ENCODE measurements at places on chromosomes 2 and 18. TPM values are rescaled to one million over a fixed set of nuclear protein-coding genes. Genes with fewer than 3 reads are reported as not detected.

DNA sequence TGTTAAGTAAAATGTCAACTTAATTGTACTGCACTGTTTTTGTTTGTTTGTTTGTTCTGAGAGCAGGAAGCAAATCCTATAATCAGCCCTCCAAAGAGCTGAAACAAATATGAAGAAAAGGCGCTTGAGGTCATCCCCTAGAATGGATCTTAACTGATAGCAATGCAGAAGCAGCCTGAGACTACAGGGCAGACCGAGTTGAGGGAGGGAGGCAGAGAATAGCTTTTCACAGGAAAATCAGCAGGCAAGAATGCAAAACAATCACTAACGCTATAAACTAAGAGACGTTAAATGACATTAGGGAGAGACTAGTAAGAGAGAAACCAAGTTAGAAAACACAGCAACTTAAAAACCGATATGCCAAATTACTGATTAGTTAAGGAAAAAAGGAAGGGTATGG lies 37.2 kb downstream of the GALNT1 start:
- no peak overlapping the region for H3K4me3 ChIP-seq
- no peaks in the 10 kb centered on the region for H3K36me3 ChIP-seq

The HOXD8 gene
- 46.2 TPM for total RNA-seq

The MROH2A gene
- not detected for total RNA-seq

GRCh38 chr2:8132879-8133278 lies 549.0 kb upstream of the ID2 start:
- no peaks in the 10 kb centered on the region for H3K27me3 ChIP-seq
- H3K27ac ChIP-seq, result no peak overlapping the region
- H3K4me3 ChIP-seq, result no peak overlapping the region
- DNase-seq, result no peak

- no peak overlapping the region for H3K4me3 ChIP-seq
- DNase-seq, result no peak
- H3K27ac ChIP-seq, result no peak overlapping the region
- H3K27me3 ChIP-seq, result no peaks in the 10 kb centered on the region
- H3K4me1 ChIP-seq, result no peaks in the 10 kb centered on the region
Observed at GRCh38 chr2:73406996-73407395, 21.4 kb downstream of the ALMS1 start.

The NAT8 gene
- not detected for total RNA-seq

The PAPOLG gene
- 32.1 TPM for total RNA-seq

DNA sequence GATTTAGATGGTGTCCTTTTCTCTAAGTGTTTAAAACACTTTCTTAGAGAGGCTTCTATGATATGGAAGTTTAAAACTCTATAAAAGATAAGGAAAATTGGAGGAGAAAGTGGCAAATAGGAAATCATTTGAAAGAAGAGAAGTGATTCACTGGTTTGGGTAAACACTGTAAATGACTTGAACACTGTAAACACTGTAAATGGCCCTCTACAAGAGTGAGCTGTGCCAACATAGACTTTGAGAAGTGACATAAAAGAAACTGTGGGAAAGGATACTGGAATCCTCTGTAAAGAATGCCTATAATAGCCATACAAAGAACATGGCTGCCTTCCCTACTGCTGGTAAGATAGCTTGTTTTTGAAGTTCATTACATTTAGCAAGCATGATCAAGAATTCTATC lies 210.9 kb upstream of the SIX3 start:
- no peaks in the 10 kb centered on the region for H3K27me3 ChIP-seq
- H3K27ac ChIP-seq, result no peak overlapping the region
- H3K36me3 ChIP-seq, result no peaks in the 10 kb centered on the region
- DNase-seq, result no peak
- no peak overlapping the region for H3K4me3 ChIP-seq

The PSD4 gene
- total RNA-seq, result 1.8 TPM

- H3K36me3 ChIP-seq, result no peaks in the 10 kb centered on the region
- no peaks in the 10 kb centered on the region for H3K4me1 ChIP-seq
- no peak for DNase-seq
- H3K4me3 ChIP-seq, result no peak overlapping the region
- no peak overlapping the region for H3K27ac ChIP-seq
Observed at GRCh38 chr2:107412209-107412904, 414.3 kb upstream of the RGPD4 start.

The ACVR1C gene
- 0.85 TPM for total RNA-seq

DNA sequence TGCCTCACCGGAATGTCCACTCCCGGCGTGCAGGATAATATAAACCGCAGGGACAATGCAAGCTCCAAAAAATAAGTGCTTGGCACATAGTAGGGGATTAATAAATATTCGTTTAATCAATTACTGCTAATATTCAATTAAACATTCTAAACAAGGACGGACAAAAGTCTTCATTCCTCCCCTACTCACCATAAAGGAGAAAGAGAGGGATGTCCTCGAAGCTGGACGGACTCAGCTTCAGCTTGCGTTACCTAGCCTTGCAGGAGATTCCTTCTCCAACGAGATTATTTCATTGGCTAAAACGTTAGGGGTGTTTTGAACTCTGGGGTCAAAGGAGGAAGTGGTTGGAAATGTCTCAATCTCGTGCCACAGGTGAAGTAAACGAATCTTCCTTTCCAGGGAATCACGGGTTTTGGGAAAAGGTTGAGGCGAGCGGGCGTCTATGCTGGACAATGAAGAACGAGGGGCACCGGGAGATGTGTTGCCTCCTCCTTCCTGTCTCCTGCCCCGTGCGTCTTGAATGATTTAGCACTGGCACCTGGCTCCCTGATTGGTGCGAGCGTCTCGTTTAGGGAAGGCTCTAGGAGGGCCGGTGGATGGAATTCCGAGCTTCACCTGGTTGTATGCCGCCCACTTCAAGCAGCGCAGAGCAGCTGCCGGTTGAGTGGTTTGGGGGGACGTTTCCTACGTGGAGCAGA lies 2.0 kb upstream of the GAD1 start:
- H3K4me1 ChIP-seq, result no peaks in the 10 kb centered on the region
- DNase-seq, result no peak
- peaks cover 45% of the 10 kb centered on the region for H3K27me3 ChIP-seq
- H3K27ac ChIP-seq, result no peak overlapping the region
- H3K4me3 ChIP-seq, result no peak overlapping the region
- no peaks in the 10 kb centered on the region for H3K36me3 ChIP-seq

DNA sequence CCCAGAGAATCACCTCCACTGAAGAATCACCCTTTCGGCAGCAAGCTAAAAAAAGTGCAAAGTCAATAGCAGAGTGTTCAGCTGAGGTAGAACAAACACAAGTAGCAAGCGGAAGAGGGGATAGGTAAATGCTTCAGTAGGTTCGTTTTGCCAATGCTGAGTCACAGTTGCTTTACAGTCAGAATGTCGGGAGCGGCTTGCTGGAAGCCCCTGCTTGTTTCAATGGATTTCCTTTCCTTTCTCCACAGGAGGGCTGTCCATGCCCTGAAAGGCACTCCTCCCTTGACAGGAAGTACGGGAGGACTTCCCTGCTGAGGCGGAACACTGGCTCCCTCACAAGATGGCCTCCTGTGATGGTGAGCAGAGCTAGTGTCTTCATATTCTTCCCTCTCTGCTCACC lies 146.2 kb upstream of the LYPD1 start:
- no peak for DNase-seq
- no peaks in the 10 kb centered on the region for H3K27me3 ChIP-seq
- no peak overlapping the region for H3K4me3 ChIP-seq
- no peak overlapping the region for H3K27ac ChIP-seq
- H3K36me3 ChIP-seq, result no peaks in the 10 kb centered on the region

The PLGLB2 gene
- not detected for total RNA-seq

The NETO1 gene
- total RNA-seq, result not detected

DNA sequence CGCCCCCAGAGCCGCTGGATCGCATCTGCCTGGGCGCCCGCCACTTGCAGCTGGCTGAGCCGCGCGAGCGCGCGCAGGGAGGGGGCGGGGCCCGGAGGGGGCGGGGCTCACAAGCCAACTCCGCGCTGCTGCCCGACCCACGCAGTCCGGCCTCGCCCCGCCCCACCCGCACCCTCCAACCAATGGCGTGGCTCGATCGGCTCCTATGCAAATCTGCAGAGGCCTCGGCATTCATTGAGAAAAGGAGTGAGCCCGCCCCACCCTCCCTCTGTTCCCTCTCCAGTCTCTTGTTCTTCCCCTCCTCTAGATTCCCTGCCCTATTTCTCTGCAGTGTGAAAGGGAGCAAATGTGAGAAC lies at the start of gene ALK:
TSS of gene ALK (minus strand) at position 27 of the 356 bp plus-strand sequence. CDS start 927 bp downstream, outside the sequence.
- H3K4me3 ChIP-seq, result peak within 1 kb of the TSS; percentile 21
- H3K27me3 ChIP-seq, result no peaks in the 10 kb centered on the region
- H3K27ac ChIP-seq, result no peak within 1 kb of the TSS
- DNase-seq, result peak; percentile 68
- H3K36me3 ChIP-seq, result no peaks in the 10 kb centered on the region

DNA sequence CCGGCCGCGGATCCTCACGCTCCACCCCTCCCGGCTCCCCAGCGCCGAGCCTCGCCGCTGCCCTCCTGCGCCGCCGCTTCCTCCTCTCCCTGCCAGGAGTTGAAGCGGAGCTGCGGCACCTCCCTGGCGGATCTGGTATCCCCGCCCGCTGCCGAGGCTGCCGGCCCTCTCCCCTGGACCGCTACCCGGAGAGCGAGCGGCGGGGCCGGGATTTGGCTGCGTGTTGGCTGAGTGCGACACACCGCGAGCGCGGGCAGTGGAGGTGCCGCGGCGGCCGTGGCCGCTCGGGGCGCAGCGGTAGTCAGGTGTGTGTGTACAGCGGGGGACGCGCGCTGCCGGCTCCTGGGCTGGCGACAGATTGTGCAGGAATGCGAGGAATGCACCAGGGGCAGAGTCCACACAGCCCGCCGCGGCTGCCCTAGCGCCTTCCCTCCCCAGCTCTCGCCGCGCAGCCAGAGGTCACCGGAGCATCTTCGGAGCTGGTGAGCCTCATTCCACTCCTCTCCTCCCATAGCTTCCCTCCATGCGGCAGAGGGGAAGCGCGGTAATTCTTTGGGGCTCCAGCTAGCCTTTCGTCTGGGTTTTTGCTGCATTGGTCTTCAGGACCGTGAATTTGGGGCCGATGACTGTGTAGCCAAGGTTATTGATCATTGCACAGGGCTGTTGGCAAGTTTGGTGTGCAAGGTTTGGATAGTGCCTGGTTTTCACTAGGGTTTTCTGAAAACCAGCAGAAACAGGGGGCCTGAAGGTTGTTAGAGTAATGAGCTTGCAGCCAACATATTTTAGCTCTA lies 1.3 kb downstream of the PKP4 start:
- peak; percentile 52 for DNase-seq
- peak overlapping the region; percentile 90 for H3K27ac ChIP-seq
- no peaks in the 10 kb centered on the region for H3K4me1 ChIP-seq
- H3K36me3 ChIP-seq, result no peaks in the 10 kb centered on the region
- peak overlapping the region; percentile 89 for H3K4me3 ChIP-seq
